AG09309 (cell line): ENCODE measurements at places on chromosomes 3 and 15.

- peak; percentile 60 for DNase-seq
These were observed 141.5 kb downstream of the GADL1 start for GRCh38 chr3:30752970-30753369.

DNA sequence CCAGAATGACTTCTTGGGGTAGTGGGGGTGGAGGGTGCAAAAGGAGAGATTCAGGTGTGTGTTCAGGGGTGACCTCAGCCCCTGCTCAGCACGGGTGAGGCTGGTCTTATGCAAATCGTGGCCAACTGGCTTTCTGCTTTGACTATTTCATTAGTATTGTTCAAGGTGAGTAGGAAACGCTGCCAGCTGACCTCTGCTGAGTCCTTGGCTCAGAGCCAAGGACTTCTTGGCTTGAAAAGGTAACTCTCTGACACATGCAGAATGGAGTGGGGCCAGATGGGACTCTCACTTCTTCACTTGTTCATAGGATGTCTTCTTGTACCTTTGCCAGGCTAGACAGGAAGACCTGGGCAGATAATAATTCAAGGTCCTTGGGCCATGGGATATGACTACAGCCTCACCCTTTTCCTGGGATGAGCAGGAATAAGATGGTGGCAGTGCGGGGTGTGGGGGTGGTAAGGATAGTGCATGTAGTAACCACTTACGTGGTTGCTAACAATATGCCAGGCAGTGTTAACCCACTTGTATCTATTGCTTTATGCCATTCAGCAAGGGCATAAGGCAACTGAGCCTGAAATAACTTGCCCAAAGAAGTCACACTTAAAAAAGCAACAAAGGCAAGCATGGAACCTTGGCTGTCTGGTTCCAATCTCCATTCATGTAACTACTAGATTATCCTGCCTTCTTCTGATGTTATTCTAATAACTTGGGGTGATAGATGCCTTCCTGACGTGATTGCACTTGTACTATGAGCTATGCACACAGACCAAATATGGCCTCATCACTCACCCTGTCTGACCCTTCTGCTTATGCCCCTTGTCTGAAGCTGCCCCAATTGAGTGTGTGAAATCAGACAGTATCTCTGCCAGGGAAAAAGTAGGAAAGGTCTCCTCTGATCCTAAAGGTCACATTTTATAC lies 193.1 kb downstream of the NR1D2 start:
- no peak for DNase-seq

GRCh38 chr15:81819924-81820635 lies 225.7 kb downstream of the MEX3B start:
- DNase-seq: no peak

DNA sequence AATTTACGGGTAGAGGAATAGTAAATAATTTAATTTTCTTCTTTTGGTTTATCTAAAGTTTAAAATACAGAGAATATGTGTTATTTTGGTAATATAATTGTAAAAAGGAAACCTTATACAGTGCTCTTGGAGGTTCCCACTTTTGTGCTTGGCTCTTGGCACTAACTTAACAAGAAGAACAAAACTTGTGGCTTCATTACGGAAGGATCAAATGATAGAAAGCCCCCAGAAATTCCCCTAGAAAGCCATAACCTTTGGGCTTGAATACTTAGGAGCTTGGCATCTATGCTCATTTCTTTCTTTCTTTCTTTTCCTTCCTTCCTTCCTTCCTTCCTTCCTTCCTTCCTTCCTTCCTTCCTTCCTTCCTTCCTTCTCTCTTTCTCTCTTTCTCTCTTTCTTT lies 197.5 kb downstream of the SOX2 start:
- no peak for DNase-seq
